Thyroid gland (tissue), 4 donors: ENCODE measurements at places on chromosomes 7 and 10.

- no peaks in the 10 kb centered on the region for H3K36me3 ChIP-seq
- no peak overlapping the region for H3K4me3 ChIP-seq
Measured at GRCh38 chr7:36657036-36657660, 67.1 kb downstream of the AOAH start.

DNA sequence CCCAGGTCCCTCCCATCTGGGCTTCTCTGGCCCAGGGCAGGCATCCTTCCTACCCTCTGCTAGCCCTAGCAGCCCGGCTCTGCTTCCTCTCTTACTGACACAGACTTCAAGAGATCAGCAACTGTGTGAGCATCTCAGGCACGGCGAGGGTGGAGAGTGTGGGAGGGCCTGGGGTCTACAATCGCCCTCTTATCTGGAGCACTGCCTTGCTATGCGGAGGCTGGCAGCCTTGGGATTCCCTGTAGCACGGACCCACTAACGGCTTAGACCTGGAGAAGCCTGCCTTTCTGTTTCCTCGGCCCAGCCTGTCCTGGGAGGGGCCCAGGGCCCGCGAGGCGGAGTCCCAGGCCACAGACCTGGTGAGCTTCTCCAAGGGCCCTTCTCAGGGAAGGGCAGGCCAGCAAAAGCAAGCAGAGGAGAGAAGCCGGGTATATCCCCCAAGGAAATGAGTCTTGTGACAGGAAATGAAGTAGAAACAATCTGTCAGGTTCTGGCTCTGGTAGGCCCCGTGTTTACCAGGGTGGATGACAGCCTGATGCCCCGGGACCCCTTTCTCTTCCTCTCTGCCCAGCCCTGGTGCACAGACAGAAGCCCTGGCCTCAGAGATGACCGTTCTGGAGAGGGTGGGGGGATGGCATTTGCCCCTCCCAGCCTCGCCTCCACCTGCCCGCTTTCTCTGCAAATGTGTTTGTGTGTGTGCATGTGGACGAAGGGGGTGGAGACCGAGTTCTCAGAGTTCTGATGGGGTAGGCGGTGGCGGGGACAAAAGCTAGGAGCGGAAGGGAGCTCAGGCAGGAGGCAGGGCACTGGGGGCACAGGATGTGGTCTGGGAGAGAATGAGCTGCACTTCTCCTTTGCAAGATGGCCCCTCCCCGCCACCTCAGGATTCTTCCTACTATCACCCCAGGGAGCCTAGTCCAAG, 2.5 kb downstream of the LRCH4 start:
- DNase-seq, result peak; percentile 81
- peak overlapping the region; percentile 98 for H3K27ac ChIP-seq
- H3K36me3 ChIP-seq, result peaks cover 28% of the 10 kb centered on the region

- DNase-seq, result no peak
- H3K27ac ChIP-seq, result no peak overlapping the region
- no peaks in the 10 kb centered on the region for H3K27me3 ChIP-seq
- H3K4me1 ChIP-seq, result no peaks in the 10 kb centered on the region
- H3K4me3 ChIP-seq, result no peak overlapping the region
- no peaks in the 10 kb centered on the region for H3K36me3 ChIP-seq
Measured at GRCh38 chr7:132509643-132510042, 66.6 kb downstream of the PLXNA4 start.

- H3K27me3 ChIP-seq, result no peaks in the 10 kb centered on the region
- no peak for DNase-seq
- H3K27ac ChIP-seq, result no peak overlapping the region
- H3K36me3 ChIP-seq, result no peaks in the 10 kb centered on the region
- no peaks in the 10 kb centered on the region for H3K4me1 ChIP-seq
Measured at GRCh38 chr7:155570171-155570958, 24.0 kb upstream of the CNPY1 start.

- no peak overlapping the region for H3K27ac ChIP-seq
- no peaks in the 10 kb centered on the region for H3K4me1 ChIP-seq
- H3K36me3 ChIP-seq, result no peaks in the 10 kb centered on the region
Measured at GRCh38 chr7:1631678-1632077, 38.4 kb upstream of the ELFN1 start.

DNA sequence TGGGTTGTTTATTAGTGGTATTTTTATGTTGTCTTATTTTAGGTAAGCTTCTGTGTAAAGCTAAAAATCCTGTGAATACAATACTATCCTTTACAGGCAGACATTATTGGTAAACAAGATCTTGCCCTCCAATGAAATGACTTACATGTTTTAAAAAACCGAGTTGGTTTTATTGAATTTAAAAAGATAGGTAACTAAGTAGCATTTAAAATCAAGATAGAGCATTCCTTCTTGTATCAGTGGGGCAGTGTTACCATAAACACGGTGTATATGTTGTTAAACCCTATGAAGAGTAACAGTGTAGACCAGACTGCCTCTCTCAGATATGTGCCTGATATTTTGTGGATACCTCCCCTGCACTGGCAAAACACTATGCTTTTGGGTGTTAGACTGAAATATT, 81.0 kb downstream of the SNX10 start:
- no peaks in the 10 kb centered on the region for H3K36me3 ChIP-seq
- H3K4me3 ChIP-seq, result no peak overlapping the region
- no peak overlapping the region for H3K27ac ChIP-seq
- no peak for DNase-seq

DNA sequence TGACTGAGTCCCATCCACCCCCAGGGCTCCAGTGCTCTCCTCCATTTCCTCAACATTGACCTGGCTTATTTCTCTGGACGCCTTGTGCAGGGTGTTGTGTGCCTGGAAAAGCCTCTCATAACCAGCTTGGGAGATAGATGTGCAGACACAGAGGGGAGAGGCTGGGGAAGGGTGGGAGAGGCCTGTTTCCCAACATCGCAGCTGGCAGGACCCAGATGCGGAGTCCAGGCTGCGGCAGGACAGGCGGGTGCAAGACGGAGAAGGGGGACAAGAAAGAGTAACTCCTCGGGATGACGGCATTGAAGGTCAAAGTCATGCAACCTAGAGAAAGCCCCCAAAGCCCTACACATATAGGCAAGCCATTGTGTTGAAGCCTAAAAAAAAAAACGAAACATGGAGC, 54.1 kb upstream of the ANTXRL start:
- H3K4me3 ChIP-seq, result no peak overlapping the region
- DNase-seq, result no peak
- H3K27me3 ChIP-seq, result no peaks in the 10 kb centered on the region
- no peak overlapping the region for H3K27ac ChIP-seq
- H3K4me1 ChIP-seq, result no peaks in the 10 kb centered on the region

GRCh38 chr10:130994191-130994590, 317.3 kb downstream of the TCERG1L start:
- H3K27me3 ChIP-seq, result no peaks in the 10 kb centered on the region
- H3K36me3 ChIP-seq, result no peaks in the 10 kb centered on the region
- no peaks in the 10 kb centered on the region for H3K4me1 ChIP-seq
- no peak overlapping the region for H3K27ac ChIP-seq

GRCh38 chr10:21449288-21449966, 76.1 kb downstream of the SKIDA1 start:
- H3K4me3 ChIP-seq, result no peak overlapping the region
- no peaks in the 10 kb centered on the region for H3K27me3 ChIP-seq
- H3K4me1 ChIP-seq, result no peaks in the 10 kb centered on the region
- no peaks in the 10 kb centered on the region for H3K36me3 ChIP-seq
- no peak for DNase-seq
